Kidney tubule cell (primary cell): ENCODE measurements at places on chromosomes 5 and 9.
A peak's percentile ranks its signal among the peaks of the same experiment; 100 is the strongest.

GRCh38 chr5:15526413-15526812 lies 26.4 kb downstream of the FBXL7 start:
- DNase-seq: no peak

GRCh38 chr9:3323714-3324113 lies 202.1 kb downstream of the RFX3 start:
- no peak for DNase-seq

- DNase-seq: peak; percentile 80
These were observed 190.6 kb downstream of the DAB2IP start for GRCh38 chr9:121841771-121842611.

DNA sequence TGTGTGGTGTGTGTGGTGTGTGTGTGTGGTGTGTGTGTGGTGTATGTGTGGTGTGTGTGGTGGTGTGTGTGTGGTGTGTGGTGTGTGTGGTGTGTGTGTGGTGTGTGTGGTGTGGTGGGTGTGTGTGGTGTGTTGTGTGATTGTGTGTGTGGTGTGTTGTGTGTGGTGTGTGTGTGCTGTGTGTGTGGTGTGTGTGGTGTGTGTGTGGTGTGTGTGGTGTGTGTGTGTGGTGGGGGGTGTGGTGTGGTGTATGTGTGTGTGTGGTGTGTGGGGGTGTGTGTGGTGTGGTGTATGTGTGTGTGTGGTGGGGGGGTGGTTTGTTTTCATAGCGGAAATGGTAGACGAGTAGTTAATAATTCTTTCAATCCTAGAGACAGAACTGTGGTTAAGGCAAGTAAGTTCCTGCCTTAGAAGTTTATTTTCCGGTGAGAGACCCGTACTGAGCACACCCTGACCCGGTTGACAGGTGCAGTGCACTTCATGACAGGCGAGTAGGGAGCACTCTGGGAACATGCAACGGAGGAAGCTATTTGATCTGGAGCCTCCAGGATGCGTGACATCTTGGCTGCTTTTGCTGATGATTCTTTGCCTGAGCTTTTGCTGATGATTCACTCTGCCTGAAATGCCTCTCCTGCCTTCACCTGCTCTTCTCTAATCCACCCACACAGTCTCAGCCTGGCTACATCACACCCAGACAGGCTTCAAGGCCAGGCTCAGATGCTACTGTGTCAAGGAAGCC lies 21.7 kb upstream of the FAT2 start:
- DNase-seq: peak; percentile 96

DNA sequence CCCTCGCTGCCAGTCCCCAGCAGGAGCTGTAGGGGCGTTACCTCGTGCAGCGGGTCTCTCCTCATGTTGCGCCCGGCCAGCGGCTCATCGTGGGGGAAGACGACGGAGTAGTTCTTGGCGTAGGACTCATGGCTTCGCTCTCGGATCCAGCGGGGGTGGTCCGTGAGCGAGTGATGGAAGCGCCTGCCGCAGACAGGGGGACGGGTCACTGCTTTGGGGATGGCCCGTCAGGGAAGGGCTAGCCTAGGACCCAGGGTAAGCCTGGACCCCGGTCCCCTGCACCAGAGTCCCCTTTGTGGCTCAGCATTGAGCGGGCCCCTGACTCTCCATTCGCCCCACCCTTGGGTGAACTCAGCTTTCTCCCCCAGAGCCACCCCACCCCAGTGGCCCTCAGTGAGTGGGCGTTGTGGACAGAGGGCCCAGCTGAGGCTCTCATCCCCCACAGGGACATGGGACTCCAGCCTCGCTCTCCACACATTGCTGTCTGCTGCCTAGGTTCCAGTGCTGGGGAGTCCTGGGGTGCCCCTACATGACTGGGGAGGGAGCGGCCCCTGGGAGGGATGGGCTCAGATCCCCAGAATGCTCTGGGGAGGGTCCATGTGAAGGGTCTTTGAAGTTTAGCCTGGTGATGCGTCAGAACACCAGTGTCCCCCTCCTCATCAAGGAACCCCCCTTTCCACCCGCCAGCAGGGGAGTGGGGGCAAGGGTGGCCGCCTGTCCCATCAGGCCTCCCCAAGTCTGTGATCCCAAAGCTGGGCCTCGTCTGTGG lies 29.7 kb downstream of the SARDH start:
- no peak for DNase-seq

DNA sequence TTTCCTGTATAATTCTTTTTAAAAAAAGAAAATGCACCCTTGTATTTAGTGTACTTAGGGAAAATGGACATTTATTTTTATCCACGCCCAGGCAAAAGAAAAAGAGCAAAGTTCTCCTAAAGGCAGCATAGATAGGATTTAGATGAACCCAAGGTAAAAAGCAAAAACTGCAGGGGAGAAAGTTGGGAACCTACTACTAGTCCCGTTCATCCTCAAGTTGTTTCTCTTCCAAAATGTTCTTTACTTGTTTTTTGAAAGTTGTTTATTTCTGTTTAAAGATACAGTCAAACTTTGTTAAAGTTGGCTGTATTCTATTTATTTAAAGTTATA lies 9.8 kb downstream of the RUSC2 start:
- no peak for DNase-seq

DNA sequence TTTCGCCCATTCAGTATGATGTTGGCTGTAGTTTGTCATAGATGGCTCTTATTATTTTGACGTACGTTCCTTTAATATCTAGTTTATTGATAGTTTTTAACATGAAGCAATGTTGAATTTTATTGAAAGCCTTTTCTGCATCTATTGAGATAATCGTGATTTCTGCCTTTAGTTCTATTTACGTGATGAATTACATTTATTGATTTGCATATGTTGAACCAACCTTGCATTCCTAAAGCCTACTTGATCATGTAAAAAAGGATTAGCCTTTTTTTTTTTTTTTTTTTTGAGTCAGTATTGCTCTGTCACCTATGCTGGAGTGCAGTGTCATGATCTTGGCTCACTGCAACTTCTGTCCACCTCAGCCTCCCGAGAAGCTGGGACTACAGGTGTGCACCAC lies 25.1 kb downstream of the ITK start:
- DNase-seq: no peak

DNA sequence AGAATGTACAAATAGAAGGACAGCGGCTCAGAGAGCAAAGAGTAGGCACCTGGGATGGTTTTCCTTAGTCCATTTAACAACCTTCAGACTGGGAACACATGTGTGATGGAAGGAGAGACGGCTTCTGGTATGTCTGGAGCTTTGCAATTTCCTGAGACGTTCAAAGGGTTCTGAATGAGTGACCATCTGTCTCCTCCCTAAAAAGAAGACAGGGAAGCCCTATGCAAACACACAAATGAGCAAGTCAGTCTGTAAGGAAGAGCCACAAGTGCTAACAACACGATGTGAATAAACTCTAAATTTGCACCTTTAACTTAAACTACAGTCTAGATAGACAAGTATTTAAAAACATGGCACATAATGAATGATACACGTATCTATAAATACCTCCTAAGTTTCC lies 391.0 kb downstream of the ICE1 start:
- no peak for DNase-seq

GRCh38 chr5:160542281-160542680 lies 120.6 kb downstream of the PTTG1 start:
- peak; percentile 70 for DNase-seq

GRCh38 chr9:131180454-131180853 lies 55.1 kb downstream of the NUP214 start:
- DNase-seq: peak; percentile 8

GRCh38 chr9:131641618-131642495 lies 96.5 kb downstream of the PRRT1B start:
- no peak for DNase-seq

DNA sequence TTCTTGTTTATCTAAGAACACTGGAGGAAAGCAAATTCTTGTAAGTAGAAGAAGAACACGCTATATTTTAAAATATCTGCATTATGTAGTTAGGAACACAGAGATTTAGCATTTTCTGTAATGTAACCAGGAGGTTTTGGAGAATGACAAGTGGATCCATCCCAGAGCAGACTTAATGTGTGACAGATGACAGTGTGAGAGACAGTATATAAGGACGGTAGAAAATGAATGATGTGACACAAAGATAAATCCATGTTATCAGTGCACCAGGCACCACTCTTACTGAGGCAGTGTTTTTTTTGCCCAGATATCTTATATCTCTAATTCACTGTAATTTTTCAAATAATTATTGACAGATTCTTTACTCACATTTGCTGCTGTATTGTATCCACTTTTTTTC lies 239.0 kb upstream of the KCNN2 start:
- DNase-seq: no peak

- no peak for DNase-seq
These were observed 214.0 kb upstream of the DMRT1 start for GRCh38 chr9:627336-627970.

- no peak for DNase-seq
These were observed 216.1 kb downstream of the TRIM36 start for GRCh38 chr5:114953565-114953964.

DNA sequence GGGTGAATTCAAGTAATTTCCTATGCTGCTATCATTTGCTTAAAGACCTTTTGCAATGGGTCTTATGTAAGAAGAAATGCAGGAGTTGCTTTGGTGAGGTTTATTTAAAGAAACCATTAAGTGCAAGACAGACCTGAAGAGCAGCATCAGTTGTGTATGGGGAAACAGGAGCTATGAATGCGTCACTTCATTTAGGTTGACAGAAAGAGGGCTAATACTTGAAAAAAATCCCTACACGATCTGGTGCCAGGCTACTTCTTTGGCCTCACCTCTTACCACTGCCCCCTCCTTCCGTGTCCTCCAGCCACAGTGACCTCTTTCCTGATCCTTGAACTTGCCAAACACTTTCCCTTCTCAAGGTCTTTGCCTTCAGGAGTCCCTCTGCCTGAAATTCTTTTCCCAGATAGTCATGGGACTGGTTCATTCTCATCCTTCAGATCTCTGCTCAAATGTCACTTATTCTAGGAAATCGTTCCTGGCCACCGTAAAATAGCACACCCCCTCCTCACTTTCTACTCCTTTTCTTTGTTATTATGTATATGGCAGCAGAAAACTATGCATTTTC lies 1.4 kb upstream of the JAK2 start:
- peak; percentile 20 for DNase-seq

DNA sequence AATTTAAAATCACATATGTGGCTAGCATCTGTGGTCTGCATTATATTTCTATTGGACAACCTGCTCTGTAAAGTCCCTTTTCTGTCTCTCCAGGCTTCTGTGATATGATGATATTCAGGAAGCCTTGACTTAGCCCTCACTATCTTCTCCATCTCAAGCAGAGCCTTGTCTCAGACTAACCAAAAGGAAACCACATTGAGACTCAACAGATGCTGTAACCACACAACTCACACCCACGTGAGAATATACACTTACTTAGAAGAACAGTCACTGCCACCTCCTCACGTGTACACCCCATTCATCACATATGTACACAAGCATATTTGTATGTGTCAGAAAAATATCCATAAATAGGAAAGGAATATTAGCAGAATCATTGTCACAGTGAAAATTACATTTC lies 33.6 kb downstream of the HTR4 start:
- DNase-seq: no peak

GRCh38 chr5:154713615-154714125 lies 41.5 kb upstream of the LARP1 start:
- DNase-seq: peak; percentile 29

GRCh38 chr9:112224401-112225289 lies 49.5 kb upstream of the SUSD1 start:
- peak; percentile 17 for DNase-seq

GRCh38 chr5:127014573-127014972 lies 15.8 kb downstream of the MARCHF3 start:
- no peak for DNase-seq
